ENCODE measurements at places on chromosomes 5 and 9.

GRCh38 chr5:157431544-157432200, 28.3 kb upstream of the NIPAL4 start:
- DNase-seq, result peak; percentile 25

DNA sequence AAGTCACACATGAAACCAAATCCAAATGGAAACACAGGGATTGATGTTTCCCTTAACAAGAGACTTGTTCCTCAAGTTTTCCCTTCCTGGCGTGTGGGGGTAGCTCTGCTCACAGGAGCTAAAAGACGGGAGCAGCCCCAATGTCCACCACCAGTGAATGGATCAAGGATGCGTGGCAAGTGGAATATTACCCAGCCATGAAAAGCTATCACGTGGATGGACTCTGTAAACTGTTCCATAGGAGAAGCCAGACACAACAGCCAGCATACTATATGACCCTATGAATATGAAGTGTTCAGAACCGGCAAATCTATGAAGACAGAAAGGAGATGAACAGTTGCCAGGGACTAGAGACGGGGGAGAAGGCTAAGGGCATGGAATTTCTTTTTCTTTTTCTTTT, 28.3 kb upstream of the RXRA start:
- DNase-seq, result no peak

DNA sequence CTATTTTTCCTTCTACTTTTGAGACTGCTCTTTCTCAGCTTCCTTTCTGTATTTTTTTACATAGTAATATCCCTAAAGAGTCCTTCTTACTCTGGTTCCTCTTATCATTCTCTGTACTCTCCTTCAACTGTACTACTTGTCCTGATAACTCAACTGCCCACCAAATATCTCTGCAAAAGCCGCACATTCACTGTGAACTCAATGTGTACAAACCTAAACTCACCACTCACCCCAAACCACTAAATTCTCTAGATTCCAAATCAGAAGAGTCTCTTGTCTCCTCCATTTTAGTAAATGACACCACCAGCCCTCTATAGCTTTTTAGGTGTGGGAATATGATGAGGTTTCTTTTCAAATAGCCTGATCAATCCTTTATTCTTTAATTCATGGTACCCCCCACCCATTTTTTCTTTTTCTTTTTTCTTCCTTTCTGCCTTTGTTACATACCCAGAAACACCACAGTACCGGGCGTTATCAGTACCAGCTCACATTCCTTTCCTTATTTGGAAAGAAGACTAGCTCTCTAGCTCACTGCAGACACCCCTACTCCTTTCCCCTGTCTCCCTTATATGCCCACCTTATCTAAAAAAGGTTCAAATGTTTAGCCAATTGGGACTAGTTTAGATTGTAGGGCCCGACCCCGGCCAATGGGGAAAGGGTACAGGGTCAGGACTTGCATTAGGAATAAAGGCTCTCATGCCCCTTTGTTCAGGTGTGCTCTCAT, 63.1 kb upstream of the RANBP6 start:
- no peak for DNase-seq

DNA sequence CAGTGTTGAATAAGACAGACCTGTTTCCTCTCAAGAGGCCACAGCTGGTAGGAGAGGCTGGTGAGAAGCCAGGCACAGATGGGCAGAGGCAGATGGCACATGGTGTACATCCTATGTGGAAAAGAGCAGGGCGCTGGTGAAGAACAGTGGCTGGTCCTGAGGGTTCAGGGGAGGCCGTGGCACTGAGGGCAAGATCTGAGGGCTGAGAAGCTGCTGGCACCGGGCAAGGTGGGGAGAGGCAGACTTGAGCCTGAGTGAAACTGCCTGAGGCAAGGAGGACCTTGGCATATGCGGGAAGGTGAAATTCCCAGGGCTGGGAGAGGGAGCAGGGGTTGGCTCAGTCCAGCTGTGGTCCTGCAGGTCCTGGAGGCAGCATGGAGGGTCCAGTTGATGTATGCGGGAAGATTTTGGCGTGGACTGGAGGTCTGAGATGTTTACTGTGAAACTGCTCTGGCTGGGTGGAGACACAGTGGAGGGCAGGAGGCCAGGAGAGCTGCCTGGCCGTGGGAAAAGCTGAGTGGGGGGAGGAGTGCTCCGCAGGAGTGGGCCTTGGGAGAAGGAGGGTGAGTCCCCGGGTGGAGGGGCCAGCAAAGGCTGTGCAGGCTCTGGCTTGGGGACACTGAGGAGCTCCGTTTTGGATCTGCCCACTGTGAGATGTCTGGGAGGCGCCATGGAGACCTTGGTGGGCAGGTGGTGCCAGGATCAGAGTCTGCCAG, 2.6 kb downstream of the MAN1B1 start:
- no peak for DNase-seq

- DNase-seq, result no peak
Observed at GRCh38 chr5:162683284-162683683, 615.7 kb downstream of the GABRG2 start.

- DNase-seq, result no peak
Observed at GRCh38 chr5:74167206-74167929, 473.2 kb downstream of the ENC1 start.

GRCh38 chr9:97501177-97501971, at the start of gene TMOD1:
Gene TMOD1 (plus strand): TSS chr9:97501666. CDS start chr9:97524189, 22,523 bp downstream.
- no peak for DNase-seq

DNA sequence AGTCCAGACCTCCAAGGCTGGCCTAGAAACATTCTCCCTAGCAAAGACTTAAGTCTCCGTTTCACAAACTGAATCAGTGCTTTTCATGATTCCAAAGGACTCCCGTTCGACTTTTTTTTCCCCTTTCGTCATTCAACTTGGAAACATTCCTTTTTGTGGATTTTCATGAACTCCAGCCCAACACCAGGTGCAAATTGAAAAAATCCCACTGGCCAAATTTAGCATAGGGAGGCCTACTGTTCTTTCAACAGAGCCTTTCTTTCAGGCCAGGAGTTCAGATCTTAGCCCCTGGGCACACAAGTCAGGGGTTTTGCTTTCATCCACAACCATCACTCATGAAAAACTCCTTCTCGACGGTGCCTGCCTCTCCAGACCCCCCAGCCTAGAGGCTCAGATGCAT, 285.3 kb downstream of the PIK3R1 start:
- DNase-seq, result no peak

DNA sequence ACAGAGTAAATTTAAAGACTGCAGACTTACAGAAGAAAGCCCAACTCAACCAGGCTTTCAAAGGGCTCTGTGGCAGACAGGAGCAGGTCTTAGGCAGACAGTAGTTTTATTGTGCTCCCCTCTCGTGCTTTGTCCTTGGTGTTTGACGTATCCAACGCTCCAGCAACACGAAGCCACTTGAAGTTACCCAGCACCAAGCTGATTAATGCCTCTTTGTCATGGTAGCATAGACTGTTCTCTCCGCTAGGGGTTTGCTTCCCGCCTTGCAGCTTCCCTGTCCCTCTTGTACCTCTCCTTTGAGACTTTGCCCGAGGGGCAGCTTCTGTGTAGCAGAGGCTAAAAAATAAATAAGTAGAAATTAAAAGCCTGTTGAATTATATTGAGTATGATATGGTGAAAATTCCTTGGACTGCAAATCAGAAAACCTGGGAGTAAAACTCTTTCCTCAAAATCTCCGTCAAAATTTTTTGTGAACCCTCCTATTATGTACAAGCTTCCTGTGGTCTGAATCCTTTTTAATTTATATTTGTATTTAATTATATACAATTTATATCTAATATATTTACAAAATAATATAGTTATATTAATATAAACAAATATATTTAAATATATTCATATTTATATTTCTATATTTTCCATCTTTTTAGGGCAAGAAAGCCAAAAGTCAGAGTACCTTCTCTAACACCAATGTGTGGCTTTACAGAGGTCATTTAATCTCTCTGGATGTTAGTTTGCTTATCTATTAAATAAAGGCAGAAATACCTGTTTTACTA, 405.4 kb downstream of the DMAC1 start:
- DNase-seq, result no peak

- DNase-seq, result no peak
Observed at GRCh38 chr5:5699062-5699461, 276.6 kb downstream of the ICE1 start.

- no peak for DNase-seq
Observed at GRCh38 chr9:134624137-134624591, 17.4 kb upstream of the COL5A1 start.

DNA sequence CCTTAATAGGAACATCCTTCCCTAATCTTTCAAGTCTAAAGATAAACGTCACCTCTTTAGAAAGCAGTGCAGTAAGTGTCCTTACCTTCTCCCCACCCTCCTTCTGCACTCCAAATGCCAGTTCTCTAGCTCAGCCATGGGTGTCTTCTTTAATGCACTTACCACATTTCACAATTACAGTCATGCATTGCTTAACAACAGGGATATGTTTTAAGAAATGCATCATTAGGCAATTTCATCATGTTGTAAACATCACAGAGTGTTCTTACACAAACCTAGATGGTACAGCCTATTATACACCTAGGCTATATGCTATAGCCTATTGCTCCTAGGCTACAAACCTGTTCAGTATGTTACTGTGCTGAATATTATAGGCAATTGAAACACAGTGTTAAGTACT, 91.2 kb downstream of the RFX3 start:
- no peak for DNase-seq

DNA sequence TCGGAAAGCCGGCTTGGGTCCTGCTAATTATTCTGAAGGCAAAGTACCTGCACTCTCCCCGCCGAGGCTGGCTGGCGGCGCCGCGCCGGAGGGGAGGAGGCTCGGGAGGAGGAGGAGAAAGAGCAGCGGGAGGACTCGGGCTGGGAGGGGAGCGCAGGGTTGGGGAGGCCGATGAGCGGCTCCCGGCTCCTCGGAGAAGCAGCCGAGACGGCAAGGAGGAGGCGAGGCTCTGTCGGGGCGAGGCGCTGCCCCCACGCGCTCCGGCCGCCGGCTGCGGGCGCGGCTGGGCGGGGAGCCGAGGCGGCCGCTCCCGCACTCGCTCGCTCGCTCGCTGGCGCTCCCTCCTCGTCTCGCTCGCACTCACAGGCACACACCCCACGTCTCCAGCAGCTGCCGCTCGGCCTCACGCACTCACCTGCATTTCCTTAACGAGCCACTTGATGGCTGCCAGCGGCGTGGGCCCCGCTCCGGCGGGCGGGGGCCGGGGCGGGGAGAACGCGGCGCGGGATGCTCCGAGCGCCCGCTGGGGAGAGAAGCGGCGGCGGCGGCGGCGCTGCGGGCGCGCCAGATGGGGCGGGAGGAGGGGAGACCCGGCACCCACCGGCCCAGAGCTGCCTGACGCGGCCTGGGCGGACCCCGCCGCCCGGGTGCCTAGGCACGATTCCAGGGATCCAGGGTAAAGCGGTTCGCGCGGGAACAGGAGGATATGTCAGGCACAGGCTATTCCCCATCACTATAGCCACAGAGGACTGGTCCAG, at the start of gene PTPRD:
Gene PTPRD, minus strand, starts transcription at position 362 of the 758 bp plus-strand sequence.
- no peak for DNase-seq

GRCh38 chr5:109485030-109485429, 75.3 kb upstream of the PJA2 start:
- no peak for DNase-seq

- DNase-seq, result no peak
Observed at GRCh38 chr9:114205171-114206015, 50.1 kb downstream of the COL27A1 start.

DNA sequence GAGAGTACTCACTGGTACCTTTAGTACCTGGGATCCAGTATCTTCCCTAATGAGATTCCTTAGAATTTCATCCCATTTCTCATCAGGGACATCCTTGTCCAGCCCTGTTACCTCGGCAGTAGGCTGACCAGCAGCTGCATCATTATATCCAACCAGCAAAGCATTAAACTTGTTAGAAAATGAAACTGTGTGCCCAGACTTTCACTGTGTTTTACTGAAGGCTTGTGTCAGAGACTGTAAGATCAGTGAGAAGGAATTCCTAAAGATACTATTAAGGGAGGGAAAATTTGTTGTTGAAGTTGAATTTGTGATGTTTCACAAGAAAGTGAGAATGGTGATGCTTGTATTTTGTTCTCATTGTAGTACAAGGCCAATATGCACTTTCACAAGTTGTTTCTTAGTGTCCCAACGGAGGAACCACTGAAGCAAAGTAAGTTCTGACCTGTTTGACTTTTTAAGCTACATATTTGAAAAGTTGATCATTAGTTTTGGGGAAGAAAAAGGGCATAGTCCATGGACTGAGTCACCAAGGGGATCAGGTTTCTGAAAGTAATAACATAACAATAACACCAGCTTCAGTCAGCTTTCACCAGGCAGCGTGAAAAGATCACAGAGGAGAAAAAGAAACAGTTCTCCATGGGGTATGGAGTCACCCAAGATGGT, 48.8 kb downstream of the GRAMD2B start:
- DNase-seq, result no peak

DNA sequence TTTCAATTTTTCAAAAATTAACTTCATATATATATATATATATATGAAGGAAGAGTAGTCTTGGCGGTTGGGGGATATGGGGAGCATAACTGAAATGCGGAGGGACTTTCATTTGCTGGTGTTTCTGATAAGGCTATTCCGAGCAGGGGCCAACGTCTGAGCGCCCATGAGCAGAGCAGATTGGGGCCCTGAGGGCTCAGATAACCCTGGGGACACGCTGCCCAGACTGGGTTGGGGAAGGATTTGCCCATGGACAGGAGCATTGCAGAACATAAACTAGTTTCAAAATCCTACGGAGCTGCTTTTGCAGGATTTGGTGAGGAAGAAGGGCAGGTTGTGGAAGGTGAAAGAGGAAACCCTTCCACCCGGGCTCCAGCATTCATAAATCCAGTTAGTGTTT, 240.2 kb downstream of the IRX1 start:
- DNase-seq, result no peak

DNA sequence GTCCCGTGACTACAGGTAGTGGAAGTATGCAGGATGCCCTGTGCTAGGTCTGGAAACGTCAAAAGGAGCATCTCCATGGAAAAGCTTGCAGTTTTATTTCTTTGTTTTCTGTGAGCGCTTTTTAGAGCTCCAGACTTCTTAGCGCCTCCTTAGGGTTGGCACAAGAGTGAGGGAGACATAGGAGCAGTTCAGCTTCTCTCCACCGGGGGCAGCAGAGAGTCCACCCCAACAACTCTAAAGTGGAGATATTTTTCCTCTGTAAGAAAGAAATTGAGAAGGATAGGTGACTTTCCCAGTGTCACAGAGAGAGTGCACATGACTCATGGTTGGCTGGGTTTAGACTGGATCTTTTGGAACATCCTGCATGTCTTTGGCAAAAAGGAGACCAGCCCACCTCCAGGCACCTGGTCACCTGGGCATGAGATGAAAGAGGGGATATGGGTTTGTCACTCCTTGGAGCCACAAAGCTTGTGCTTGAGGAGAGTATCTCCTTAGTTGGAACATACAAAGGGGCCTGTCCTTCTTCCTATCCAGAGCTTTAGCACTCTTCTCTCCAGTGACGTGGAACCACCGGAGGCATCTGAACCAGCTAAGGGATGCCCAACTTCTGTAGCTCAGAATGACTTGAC, 637.7 kb downstream of the SEMA5A start:
- DNase-seq, result no peak

DNA sequence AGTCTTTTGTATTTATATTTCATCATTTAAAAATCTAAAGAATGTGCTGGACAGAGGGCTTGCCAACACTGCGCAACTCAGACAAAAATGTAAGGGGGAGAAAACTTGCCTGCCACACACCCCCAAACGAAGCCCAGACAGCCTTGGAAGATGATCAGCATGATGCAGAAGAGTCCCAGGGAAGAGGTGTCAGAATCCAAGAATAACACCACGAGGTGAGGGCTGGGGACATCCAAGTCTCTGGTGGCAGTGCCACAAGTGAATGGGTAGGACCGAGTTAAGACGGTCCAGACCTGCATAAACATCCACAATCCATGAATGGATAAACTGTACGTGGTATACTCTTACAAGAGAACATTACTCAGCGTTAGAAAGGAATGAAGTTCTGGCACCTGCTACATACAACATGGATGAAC, 10.4 kb downstream of the EPB41L4B start:
- DNase-seq, result no peak
